Stimulated activated CD4-positive, alpha-beta T cell treated with anti-CD3 and anti-CD28 coated beads, Interleukin-1b, Interleukin-23, amount 100 ng/mL, for 1 hour (primary cell): ENCODE measurements at places on chromosomes 5 and 9.

- no peak for DNase-seq
Observed at GRCh38 chr5:173458828-173459609, 130.8 kb upstream of the STC2 start.

- no peak for DNase-seq
Observed at GRCh38 chr5:160044391-160044804, 35.5 kb downstream of the TTC1 start.

DNA sequence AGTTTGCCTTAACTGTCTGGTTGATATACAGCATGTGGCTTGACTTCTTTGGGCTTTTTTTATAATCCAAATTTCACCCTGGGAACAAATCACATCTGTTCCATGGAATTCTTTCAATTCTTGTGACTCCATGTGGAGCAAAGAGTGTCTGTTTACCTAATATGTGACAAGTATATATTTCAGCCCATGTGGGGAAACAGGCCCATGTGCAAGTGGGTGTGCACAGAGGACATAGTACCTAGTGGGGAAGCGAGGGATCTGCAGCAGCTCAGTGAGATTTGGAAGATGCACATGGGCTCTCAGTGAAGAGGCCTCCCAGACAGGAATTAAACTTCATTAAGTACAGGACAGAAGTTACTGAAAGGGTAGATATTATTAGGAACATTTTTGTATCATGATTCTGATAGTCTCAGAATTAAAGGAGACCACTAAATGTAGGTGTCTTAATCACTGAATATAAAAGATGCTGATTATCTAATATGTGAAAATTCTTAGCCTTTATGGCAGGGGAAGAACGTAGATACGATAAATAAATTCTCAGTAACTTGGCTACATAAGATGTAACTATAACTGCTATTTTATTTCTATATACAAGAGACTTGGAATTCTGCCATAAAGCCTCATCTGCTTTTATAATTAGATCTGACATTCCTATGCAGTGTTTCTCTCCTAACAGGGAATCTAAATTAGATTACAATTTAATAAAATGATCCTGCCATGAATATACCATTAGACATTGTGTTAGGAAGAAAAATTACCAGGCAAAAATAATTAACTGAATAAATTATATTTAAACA lies 181.2 kb downstream of the SLC12A2 start:
- DNase-seq = no peak

DNA sequence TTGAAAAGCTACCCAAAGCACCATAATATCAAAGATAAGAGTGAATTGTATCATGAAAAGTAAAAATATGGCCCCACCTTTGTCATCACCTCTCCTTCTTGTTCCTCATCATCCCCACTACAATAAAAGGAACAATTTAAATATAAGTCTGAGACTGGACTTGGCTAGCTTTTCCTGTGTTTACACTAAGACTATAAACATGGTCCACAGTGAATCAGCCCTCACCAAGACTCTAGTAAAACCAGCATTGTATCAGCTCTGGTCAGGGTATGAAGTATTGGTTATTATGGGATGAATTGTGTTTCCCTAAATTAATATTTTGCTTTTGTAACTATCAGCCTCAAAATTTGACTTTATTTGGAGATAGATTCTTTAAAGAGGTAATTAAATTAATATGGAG lies 105.4 kb downstream of the SLC25A46 start:
- DNase-seq = no peak

DNA sequence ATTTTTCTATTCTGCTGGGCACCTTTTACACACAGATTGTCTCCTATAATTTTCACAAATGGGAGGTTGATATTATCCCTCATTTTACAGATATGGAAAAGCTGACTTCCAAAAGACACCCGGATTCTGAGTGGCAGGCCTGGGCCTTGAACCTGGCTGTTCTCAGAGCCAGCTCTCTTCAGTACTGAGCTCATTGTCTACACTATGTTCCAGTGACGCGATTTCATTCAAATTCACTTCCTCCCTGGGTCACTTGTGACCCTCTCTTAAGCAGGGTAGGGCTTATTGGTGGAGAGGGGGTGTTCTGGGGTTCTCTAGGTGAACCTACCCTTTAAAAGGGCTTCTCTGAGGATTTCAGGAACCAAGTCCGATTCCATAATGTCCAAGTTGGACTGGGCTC lies 70.2 kb downstream of the ANKRD33B start:
- no peak for DNase-seq

DNA sequence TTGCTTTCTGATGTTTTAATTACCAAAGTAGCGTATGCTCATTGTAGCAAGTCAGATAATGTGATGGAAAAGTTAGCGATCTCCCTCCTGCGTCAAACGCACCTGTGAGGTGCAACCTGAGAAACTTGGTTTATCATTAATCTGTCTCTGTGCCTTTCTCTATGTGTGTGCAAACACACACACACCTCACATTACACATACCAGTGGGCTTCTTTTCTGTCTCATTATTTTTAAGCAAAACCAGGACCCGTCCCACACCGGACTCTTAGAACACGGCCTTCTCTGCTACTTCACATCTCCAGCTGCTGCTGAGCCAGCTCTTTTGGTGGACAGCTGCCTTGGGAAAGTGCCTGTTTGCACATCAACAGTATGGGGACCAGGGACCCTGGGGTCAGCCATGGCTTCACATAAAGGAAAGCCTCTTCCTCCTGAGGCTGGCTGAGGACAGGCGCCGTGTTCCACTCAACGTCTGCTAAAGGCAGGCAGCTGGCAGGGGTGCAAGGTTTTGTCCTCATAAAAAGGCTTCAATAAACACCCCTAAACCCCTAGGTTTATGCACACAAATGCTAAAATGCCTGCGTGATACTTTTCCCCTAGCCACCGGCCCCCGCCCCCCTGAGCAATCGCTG lies 44.2 kb downstream of the MRPL36 start:
- DNase-seq = no peak

DNA sequence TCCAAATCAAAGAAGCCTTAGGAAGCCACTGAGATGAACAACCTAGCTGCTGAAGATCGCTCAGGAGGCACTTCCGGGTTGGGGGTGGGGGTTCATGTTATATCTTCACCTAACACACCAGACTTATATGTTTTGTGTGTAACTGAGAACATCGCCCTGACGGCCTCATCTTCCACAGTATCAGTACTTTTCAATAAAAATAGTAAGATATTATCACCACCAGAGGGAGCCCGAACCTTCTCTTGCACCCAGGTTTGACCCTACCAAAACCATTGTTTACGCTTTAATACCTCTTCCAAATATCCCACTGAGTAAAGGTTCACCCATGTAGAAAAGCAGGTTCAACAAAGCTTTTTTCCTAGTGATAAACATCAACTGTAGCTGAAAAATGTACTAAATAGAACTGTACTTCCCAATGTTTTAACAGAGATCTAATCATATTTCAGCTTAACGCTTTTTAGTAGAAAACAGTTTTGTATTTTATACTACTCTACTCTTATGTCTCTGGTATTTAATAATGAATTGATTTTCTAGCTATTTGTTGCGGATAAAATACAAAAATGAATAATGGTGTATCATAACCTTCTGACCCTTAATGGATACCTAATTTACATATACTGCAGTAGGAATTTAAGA lies 244.0 kb downstream of the EPB41L4A start:
- DNase-seq = no peak
